ENCODE measurements at places on chromosomes 16 and 17.

GRCh38 chr16:84738255-84739038 is 38.6 kb downstream of the USP10 start:
- DNase-seq: peak; percentile 45

GRCh38 chr16:10521681-10522274 is 58.6 kb downstream of the EMP2 start:
- peak; percentile 45 for DNase-seq

DNA sequence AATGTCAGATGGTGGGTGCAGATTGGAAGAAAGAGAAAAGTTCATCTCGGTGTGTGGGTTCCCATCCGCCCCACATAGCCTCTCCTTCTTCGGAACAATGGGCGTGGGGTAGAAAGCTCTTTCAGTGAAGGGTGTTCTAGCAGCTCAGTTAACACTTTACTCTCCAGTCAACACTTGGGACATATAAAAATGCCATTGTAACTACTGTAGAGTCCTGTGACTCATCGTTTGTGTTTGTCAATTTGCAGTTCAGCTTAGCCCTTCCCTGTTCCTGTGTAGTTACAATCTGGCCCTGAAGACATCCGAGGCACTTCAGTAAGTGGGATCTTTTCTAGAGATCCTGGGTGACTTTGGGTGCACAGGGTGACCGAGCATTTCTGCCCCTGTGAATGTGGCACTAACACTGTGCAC is 11.5 kb upstream of the CLEC18C start:
- no peak for DNase-seq

- DNase-seq: peak; percentile 5
Measured at GRCh38 chr17:66518677-66519076, 216.3 kb downstream of the PRKCA start.

GRCh38 chr17:76546556-76547182 is 6.8 kb downstream of the PRCD start:
- DNase-seq: no peak

DNA sequence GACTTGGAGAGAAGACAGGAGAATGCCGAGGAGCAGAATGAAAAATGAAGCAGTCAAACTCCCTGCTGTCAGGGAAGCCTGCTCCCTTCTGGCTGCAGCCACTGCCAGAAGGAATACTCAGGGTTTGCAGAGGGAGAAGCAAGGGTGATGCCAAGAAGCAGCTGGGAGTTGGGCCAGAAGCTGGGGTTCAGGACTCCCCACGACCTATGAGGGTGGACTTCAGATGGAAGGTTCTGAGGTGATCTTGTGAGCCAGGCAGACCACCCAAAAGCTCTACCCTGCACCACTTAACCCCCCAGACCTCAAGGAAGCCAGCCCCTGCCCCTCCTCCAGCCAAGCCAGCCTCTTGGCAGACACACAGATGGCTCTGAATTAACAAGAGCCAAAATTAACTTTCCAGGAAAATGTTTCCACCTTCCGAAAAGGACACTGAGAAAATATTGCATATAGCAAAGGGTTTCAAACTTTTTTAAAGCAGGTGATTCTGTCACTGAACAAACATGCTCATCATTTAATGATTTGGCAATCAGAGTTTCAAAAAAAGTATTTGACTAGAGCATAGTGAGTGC is 126.0 kb upstream of the ERCC4 start:
- no peak for DNase-seq

GRCh38 chr16:67120025-67120424 is 10.3 kb downstream of the PHAF1 start:
- no peak for DNase-seq

- DNase-seq: peak; percentile 50
Measured at GRCh38 chr17:56593646-56594319, at the start of gene NOG. NOG (plus strand) TSS chr17:56593699; CDS start chr17:56594224, 525 bp downstream.

DNA sequence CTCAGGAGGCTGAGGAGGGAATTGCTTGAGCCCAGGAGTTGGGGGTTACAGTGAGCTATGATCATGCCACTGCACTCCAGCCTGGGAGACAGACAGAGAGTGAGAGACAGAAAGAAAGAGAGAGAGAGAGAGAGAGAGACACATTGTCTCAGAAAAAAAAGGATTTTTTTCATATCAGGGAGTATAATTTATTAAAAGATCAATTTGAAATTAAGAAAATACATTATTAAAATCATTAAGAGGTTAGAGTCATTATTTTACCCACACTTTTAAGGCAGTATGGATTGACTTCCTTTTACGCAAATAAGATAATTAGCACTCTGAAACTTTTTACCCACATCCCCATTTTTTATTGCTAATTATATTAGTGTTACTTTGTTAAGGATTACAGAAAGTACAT is 804.3 kb downstream of the CDH11 start:
- DNase-seq: no peak

DNA sequence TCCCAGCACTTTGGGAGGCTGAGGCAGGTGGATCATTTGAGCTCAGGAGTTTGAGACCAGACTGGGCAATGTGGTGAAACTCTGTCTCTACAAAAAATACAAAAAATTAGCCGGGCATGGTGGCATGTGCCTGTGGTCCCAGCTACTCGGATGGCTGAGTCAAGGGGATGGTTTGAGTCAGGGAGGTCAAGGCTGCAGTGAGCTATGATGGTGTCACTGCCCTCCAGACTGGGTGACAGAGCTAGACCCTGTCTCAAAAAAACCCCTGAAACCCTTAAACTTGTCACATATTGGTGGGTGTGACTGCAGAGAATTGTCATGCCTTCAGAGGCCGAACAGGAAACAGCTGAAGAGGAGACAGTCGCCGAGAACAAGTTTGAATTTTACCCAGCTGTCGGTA is 13.4 kb downstream of the RPTOR start:
- no peak for DNase-seq
